CD4-positive, alpha-beta T cell treated with Interleukin-6 at 100 ng/mL for 8 hours (primary cell): ENCODE measurements at places on chromosomes 12 and 14.

DNA sequence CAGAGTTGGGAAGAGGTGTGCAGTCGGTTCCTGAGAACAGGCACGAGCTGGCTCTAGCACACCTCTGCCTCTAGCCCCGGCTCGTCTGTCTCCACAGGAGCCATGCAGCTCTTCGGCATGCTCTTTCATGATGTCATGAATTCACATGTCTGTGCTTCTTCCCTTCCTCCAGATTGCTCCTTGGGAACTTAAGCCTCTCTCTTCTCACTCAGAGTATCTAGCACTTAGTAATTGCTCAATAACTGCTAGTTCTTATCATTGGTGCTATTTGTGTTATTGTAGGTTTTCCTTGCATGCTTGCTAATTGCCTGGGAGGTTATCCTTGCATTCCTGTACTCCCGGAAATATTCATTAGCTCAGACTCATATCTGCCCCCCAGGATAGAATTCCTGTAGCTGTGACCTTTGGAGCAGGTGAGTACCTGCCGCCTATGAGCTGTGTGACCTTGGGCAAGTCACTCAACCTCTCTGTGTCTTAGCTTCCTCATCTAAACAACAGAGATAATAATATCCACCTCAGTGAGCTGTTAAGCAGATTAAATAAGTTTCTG, 19.5 kb downstream of the FAM181A start:
- no peak for DNase-seq

GRCh38 chr14:70771781-70772212, 37.5 kb downstream of the MAP3K9 start:
- no peak for DNase-seq

- DNase-seq: no peak
Observed at GRCh38 chr14:55500708-55501107, 60.3 kb upstream of the TBPL2 start.

GRCh38 chr12:115623764-115624334, 653.6 kb downstream of the MED13L start:
- DNase-seq: no peak

- DNase-seq: no peak
Observed at GRCh38 chr12:53805067-53805466, 53.3 kb upstream of the CISTR start.

GRCh38 chr14:96962337-96962736, 165.2 kb downstream of the VRK1 start:
- peak; percentile 78 for DNase-seq
